Activated T-helper 9 cell treated with anti-CD3 and anti-CD28 coated beads, Interleukin-2, amount 50 U/mL, for 16 hours (primary cell): ENCODE measurements at places on chromosomes 4 and X.

DNA sequence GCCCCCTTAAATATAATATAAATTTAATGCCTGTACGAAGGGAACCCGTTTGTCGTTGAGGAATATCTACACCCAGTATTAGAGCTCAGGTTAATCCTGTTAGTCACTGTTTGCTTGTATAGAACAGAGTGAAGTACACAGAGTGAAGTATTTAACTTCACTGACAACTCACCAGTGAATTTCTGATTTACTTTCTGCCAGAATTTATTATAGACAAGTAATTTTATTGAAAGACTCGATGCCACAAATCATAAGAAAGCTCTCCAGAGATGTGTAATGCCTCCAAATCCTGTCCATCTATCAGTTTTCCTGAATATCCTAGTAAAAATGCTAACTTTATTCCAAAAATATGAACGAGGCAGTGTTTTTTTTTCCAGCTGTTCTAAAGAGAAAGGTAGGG, 1.6 kb downstream of the GAB1 start:
- no peak for DNase-seq

- no peak for DNase-seq
Measured at GRCh38 chrX:47902161-47902560, 65.5 kb downstream of the ZNF81 start.

DNA sequence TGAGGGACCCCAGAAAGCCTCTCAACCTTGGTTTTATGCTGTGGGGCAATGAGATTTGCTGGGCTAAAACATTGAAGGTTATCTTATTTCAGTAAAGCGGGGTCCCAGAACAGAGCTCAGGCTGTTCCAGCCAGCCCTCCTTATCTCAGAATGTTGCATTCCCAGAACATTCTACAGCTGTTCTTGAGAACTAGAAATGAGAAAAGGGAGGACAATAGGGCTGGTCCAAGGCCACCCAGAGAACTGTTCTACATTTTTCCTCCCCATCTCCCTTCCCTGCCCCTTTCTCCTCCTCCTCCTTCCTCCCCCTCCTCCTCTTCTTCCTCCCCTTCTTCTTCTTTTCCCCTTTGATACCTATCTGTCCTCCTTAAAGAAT, 70.4 kb upstream of the SLC7A11 start:
- no peak for DNase-seq

- DNase-seq = no peak
Measured at GRCh38 chr4:77800483-77801259, 18.5 kb downstream of the CNOT6L start.

- no peak for DNase-seq
Measured at GRCh38 chrX:574251-574650, 56.3 kb upstream of the SHOX start.

GRCh38 chr4:113908829-113909228, 70.6 kb downstream of the ARSJ start:
- no peak for DNase-seq

GRCh38 chrX:46670316-46670715, 88.6 kb downstream of the SLC9A7 start:
- no peak for DNase-seq

DNA sequence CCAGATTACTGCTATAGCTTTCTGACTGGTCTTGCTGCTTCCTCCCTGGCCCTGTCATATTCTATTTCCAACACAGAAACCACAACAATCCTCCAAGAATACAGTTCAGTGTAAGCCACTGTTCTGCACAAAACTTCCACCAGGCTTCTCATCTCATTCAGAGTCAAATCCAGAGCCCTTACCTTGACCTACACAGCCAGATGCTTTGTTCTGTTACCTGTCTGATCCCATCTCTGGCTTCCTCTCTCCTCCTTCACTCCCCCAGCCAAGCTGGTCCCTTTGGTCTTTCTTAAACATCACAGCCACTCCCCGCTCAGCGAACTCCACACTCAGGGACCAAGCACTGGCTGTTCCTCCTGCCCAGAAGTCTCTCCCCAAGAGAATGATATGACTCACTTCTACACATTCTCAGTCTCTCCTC, 84.8 kb upstream of the BMP2K start:
- no peak for DNase-seq

GRCh38 chrX:112832481-112833095, 8.0 kb downstream of the AMOT start:
- DNase-seq = no peak

DNA sequence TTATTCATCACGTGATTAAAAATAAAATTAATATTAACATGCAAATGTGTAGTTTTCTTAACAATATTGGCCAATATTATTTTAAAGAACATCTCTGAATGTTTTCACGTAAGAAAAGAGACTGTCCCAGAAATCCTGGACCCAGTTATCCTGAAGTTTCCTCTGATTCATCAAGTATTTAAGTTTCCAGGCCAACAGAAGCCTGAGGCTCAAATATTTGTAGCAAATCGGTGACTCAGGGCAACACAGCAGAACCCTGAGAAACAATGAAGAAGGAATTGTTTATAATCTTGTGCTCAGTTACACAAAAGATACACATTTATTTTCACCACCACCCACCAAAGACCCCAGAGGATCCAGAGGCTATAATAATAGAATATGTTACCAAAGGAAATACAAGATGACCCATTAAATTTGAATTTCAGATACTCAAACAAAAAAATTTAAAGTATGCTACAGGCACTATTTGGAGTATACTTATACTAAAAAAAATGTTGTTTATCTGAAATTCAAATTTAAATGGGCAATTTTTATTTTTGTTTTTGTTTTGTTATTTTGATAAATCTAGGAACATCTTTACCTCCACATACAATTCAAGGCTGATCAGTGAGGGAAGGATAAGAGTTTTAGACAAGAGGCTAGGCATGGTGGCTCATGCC, 33.9 kb upstream of the SLC7A11 start:
- DNase-seq = no peak

DNA sequence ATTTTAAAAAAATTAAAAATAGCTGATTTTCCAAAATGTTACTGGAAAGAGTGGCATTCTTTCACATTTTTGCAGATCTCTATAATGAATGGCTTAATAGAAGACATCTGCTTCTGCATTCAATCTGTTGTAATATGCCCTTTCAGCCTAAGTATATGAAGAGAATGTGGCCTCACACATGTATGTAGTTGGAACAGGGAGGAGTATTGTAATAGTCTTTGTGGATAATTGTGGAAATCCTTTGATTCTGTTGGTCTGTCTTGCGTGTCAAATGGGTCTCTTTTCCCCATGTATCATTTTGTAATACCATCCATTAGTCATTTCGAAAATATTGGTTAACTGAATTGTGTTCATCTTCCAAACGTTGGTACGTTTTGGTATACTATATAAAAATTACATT, 11.6 kb downstream of the TXLNG start:
- DNase-seq = no peak

DNA sequence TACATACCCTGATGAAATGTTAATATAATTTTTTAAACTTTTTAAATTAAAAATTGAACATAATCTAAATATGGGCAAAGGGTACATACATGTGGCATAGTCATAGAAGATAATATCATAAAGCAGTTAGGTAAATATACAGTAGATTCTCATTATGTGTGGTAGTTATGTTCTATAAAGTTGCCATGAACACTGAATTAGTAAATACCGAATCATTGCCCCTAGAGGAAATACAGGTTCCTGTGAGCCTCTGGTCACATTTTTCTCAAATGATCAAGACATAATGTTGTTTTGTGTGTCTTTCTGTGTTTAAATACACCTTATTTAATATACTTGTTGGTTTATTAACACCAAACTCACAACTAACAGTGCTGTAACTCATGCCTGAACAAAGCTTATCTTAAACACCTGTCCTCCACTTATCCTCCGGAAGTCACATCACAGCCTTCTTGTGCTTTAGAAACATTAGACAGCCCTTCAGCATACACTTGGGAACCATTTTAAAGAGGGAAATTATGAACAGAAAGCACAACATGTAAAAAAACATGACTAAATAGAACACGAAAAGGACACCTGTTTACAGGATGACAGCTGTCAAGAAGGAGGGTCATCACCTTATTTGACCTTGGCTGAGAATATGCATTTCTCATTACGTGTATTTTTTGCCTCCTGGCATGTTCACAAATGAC, 169.4 kb upstream of the NAP1L5 start:
- DNase-seq = no peak

DNA sequence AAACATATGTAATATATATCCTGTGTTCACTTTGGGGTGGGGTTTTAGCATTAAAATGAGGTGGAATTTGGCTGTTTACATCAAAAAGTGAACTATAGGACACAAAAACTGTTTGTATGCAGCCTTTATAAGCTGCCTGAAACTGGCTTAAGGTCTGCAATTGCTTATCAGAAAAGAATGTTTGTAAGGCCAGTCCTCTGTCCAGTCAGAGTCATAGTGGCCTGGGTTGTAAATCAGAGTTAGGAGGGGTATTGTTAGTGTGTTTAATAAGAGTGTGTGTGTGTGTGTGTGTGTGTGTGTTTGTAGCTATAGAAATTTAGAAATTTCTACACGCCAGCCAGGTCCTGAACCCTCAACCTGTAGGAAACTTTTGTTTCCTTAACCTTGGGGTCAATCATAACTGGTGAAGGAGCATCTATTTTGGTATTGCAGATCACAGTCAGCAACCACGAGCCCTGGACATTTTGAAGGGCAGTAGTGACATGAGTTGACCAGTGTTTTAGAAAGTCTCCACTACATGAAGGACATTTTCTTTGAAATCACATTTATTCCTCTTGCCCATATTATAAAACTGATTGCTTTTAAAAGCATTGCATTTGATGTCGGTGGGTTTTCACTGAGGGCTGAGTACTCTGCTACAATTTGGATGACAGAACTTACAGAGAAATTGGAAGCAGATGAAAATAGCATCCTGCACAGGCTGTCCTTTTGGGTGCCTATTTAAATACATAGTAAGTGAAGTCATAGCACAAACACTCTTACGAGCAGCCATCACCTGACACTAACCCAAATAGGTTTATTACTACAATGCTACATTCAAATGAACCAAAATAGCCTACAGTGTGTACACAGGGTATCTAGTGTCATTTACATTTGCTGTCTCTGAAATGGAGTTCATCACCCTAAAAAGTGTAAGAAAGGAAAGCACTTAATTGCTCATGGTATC, 11.2 kb upstream of the TMEM154 start:
- no peak for DNase-seq

DNA sequence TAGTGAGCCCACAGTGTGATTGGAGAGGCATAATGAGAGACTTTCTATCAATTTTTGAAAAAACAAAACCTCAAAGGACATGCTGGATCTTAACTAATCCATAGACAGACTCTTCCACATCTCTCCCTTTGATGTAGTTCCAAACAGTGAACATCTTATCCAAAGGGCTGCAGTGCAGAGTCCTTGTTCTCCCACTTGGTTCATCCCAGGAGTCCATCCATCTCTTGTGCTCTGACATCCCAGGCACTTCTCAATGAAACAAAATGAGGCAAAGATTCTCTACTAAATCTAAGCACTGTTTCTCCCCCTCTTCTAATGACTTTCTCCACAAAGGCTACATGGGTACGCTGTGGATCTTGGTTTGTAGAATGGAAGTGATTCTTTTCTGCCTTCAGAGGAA, 8.3 kb downstream of the SHROOM3 start:
- no peak for DNase-seq

GRCh38 chr4:87865288-87865687, 32.5 kb downstream of the MEPE start:
- no peak for DNase-seq

DNA sequence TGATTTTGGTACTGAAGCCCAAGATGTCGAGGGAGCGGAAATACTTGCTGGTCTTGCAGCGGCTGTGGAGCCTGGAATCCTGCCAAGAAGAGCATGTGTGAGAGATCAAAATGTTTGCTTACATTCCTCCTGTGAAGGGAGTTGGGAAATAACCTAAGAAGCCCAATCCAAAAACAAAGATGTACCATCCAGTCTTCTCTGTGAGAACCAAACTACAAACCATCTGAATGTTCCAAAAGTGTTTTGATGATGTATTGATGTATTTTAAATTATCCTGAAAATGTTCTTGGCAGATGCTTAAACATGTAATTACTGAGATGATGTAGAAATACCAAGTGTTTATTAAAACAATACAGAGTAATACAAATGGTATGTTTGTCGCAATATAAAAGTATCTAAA, 10.1 kb upstream of the ADH1A start:
- DNase-seq = no peak

- no peak for DNase-seq
Measured at GRCh38 chrX:2628751-2629315, 62.3 kb upstream of the CD99 start.

DNA sequence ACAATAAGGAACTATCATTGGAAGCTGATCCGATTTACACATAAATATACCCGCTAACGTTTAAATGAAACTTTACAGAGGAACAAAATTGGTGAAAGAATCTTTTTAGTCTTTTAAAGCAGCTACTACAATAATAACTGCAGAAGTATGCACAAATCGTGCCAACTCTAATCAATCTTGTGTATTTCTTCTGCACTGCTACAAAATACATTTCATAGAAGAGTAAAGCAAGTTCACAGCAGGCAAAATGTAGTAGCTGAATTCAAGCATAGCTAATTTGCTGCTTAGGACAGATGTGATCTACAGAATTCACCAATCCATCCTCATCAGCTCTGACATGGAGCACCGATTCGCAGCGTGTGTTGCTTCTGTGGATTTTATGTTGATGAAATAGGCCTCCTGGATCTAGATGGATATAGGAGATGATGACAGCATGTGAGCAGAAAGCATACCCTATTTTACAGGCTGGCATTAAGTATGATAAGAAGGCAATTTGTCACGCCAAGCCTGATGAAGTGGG, 367.3 kb upstream of the FGF13 start:
- DNase-seq = no peak
